K562 (cell line): ENCODE measurements at places on chromosomes 3 and 15.
A peak's percentile ranks its signal among the peaks of the same experiment; 100 is the strongest.

GRCh38 chr15:78620527-78621421, at the start of gene CHRNA3:
CHRNA3 (minus strand) TSS chr15:78620996; CDS start chr15:78620794, 202 bp downstream.
- DNase-seq = no peak

GRCh38 chr3:64030741-64031140, 7.4 kb upstream of the PSMD6 start:
- DNase-seq = peak; percentile 69

GRCh38 chr3:186949281-186949982, 19.1 kb downstream of the ST6GAL1 start:
- DNase-seq = peak; percentile 91

- no peak for DNase-seq
These were observed 11.9 kb upstream of the BLM start for GRCh38 chr15:90705212-90705611.

GRCh38 chr3:64539451-64540196, 148.2 kb downstream of the ADAMTS9 start:
- no peak for DNase-seq
